ENCODE measurements at places on chromosomes 6 and 20.

DNA sequence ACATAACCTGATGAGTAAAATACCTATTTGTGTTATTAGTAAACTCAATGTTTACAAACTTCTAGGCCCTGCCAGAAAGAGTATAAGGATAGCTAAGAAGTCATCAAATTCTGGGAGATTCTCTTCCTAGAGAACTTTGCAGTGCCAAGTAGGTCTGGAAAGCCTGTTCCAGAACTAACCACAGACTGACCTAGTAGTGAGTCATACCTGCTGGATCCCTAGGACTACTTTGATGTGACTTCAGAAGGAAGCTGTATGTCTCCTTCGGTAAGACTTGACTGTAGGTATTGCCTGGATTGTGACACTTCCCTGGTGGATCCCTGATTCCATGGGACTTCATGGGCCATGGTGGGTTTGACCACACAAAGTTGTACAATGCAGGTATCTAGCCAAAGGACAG lies 131.7 kb downstream of the DNAH8 start:
- DNase-seq: no peak

- DNase-seq: no peak
These were observed 444.6 kb upstream of the DEFB115 start for GRCh38 chr20:30812739-30813411.

DNA sequence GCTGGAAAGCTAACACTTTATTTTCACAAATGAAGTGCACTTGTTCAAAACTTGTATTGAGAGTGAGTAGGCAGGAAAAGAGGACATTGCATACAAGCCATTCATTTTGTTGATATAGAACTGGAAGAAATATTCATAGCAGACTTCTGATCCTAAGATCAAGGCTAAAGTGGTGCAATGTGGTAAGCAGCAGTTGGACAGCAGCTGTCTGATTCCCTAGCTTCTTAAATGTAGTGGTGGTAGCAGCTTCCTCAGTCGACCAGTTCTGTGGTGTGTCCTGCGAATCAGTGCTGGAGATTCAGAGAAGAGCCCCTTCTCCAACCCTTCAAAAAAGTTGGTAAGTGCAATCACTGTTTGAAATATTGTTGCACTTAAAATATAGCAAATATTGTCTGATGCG lies 281.7 kb upstream of the GJE1 start:
- DNase-seq: no peak

GRCh38 chr6:132062626-132063025 lies 111.5 kb upstream of the CCN2 start:
- no peak for DNase-seq

- no peak for DNase-seq
These were observed 316.2 kb upstream of the CDYL start for GRCh38 chr6:4459996-4460395.

GRCh38 chr6:104940893-104941728 lies 15.8 kb upstream of the LIN28B start:
- no peak for DNase-seq
